Skin of body (tissue), 3 donors: ENCODE measurements at places on chromosomes 12 and 14. TPM values are rescaled to one million over a fixed set of nuclear protein-coding genes. Genes with fewer than 3 reads are reported as not detected.

GRCh38 chr12:104406164-104406563 is 50.6 kb upstream of the CHST11 start:
- DNase-seq: no peak

The KRT80 gene
- 39.5 TPM for total RNA-seq

The TAS2R50 gene
- total RNA-seq: 6.1 TPM

The POTEG gene
- not detected for total RNA-seq

The CACNA1C gene
- 4.3 TPM for total RNA-seq
